ENCODE measurements at places on chromosomes 1 and 21.

DNA sequence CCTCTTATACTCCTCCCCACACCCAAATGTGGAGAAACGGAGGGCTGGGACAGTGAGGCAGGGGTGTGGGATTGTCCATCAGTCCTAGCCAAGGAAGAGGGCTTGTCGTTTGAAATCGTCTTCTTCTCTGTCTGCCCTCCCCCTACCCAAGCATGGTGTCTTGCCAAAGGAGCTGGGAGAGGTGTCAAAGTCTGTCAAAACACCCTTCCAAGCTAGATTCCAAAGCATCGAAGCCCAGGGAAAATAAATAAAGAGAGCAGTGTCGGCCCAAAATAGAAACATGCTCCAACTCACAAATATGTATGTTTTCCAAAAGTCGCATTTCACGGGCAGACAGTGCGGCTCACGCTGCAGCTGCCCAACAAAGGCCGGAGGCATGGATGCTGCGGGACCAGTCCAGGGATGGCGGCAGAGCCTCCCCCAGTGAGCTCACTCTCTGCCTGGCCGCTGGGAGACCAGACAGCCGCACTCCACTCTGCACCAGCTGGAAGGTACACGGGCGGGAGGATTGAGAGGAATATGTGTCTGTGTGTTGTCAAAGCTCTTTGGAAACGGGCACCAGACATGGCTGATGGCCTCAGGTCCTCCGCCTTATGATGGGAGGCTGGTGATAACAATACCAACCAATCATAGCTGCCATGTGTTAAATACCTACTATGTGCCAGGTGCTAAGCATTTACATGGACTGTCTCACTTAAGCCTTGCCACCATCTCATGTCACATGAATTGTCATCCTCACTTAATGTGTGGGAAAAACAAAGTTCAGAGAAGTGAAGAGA is 3.9 kb downstream of the DISP3 start:
- no peak for DNase-seq

- no peak for DNase-seq
Measured at GRCh38 chr1:77832901-77833300, 53.5 kb downstream of the MIGA1 start.

GRCh38 chr1:153957744-153958110 is 685 bp downstream of the CRTC2 start:
- DNase-seq, result no peak

- no peak for DNase-seq
Measured at GRCh38 chr1:34610063-34610462, 144.8 kb upstream of the GJB5 start.

DNA sequence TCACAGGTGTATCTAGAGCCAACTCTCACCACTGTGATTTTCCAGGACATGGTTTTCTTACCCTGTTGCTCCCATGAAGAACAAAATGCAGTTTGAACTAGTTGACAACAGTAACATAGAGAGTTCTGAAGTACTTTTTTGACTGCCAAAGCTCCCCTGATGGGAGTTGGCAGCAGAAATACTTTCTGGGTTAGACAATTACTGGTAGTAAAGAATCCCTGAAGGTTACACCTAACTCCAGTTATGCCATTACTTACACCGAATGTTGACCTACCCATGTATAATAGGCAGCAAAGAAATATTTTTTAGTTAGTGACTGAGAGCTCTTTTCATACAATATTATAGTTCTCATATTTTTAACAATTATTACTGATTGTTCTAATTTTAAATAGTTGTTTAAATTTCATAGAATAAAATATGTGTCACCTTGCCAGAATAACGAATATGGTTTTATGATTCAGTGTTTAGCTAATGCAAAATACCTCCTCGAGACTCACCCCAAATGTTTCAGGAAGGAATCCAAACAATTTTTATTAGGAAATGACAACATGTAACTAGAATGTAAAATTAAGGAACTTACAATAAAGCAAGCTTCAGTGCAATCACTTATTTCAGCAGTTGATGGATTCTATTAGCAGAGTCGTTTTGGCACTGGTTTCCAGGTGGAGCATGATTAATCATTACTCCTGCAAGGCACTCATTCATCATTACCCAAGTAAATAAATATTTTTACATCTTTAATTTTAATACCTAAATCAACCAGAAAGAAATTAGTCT is 237.6 kb downstream of the MRPL39 start:
- no peak for DNase-seq

GRCh38 chr1:61420243-61420642 is 304.7 kb downstream of the TM2D1 start:
- DNase-seq, result no peak

DNA sequence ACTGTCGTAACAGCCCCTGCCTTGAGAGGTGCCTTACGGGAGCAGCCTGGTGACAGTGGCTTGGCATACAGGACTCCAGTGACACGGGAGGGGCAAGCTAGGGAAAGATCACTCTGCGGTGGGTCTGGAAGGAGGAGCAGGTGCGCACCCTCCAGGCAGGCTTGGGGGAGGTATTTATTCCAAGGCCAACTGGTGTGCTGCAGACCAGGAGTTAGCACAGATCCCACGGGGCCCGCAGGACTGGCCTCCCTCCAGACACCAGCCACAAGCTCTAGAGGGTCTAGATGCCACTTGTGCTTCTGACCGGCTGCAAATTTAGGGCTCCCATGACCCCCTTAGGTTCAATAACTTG is 22.1 kb downstream of the PSEN2 start:
- no peak for DNase-seq

DNA sequence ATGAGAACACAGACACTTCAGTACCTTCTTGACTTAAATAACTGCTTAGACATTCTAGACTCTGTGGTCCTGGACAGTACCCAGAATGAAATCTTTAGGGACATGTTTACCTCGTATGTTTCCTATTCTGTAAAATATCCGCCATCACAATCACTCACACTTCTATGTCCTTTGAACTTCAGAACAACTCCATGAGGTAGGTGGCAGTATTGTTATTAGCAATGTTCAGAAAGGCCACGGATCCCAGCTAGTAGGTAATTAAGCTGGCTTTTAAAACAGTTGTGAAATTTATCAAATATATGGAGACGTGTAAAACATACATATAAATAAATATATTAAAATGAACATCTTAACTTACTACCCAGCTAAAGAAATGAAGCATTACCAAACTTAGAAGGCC is 83.4 kb downstream of the CACHD1 start:
- no peak for DNase-seq

DNA sequence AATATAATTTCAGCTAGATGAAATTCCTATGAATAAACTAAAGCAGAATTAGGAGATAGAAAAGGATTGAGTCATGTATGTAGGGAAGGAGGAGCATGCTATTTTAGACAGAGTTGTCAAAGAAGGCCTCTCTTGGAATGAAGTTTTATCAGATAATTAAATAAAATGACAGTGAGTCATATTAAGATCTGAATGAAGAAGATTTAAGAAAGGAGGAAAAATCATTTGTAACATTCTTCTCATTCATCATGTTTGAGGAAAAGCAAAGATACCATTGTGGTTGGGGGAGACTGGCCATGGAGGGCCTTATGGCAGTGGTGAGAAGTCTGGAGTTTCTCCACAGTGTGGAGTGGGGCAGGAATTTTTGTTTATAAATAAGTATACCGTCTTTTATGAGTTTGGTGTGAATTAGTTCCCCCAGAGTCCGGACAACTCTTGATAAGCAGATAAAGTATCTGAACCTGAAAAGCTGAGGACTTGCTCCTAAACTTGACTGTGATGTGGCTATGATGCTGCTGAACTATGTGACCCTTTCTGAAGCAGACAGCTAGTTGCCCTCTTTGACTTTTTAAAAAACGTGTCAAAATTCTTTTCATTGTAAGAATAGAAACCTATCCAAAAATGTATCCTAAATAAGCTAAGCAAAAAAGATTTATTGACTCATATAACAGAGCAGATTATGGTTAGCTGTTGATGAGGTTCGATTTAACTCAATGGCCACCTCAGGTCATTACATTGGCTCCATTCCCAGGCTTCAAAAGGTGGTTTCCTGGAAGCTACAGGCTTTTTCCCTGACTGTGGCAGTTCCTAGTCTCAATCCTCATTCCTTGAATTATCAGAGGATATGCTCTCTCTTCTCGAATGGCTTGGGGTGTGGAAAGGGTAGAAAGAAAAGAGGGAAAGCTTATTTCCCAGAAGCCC is 90.8 kb downstream of the LHX9 start:
- DNase-seq, result no peak

DNA sequence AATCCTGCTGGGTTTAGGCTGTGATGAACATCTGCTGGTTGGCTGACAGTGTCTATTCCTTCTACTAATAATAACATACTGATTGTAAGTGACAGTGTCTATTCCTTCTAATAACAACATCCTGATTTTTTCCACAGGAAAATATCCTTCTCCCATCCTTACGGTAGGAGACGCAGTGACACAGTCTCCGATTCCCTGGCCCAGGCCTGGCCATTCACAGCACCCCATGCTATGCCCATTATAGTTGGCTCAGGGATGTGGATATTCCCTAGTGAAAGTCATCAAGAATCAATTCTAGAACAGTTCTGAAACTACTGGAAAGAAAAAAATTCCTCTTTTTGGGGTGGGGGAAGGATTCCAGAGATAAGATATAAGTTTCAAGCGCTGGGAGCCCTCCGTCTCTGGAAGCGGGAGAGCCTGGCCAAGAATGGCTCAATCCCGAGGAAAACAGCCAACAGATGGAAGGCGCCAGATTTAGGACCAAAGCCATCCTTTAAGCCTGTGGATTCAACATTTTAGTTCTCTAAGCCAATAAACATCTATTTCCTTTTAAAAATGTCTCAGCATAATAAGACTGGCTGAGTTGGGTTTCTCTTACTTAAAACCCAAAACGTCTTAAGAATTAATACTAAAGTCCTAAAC is 88.6 kb downstream of the GPATCH2 start:
- no peak for DNase-seq

Measured in activated T-cell treated with anti-CD3 and anti-CD28 coated beads for 48 hours (primary cell).